ENCODE measurements at places on chromosomes 3 and 15.

- no peak for DNase-seq
Measured at GRCh38 chr3:168889666-168890065, 773.8 kb downstream of the MECOM start.

DNA sequence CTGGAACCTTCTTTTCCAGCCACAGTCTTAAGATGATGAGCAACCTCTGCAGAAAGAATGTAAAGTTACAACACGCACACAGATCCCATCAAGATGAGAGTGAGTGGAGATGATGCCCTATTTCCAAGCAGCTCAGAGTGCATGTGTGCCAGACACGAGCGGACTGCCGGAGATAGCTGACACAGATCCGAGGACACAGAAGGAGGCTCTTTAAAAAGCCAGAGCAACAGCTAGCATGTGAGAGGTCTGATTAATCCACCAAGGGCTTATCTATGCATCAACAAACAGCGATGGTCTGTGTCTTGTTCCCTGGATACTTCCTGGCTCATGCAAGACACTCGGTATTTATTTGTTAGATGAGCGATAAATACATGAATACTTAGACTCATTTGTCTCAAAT is 128.6 kb upstream of the DLG1 start:
- no peak for DNase-seq

DNA sequence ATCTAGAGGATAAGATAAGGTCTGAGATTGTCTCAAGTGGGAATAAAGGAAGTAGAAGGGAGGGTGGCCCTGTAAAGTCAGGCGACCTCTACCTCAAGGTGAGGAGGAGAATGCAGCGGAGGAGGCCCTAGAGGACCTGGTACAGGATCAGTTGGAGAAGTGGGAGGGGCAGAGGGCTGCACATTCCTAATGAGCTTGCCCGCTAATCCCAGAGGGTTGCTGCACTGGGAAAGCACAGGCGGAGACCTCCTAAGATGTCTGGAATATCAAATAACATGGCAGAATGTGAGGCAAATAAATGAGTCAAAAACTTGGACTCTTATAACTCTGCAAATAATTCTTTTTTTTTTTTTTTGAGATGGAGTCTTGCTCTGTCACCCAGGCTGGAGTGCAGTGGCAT is 30.2 kb upstream of the VPS8 start:
- DNase-seq: no peak

GRCh38 chr3:32888739-32889138 is 62.7 kb upstream of the CCR4 start:
- no peak for DNase-seq

GRCh38 chr3:16513141-16514020 is at the start of gene RFTN1:
TSS of gene RFTN1 (minus strand) at chr3:16513699. CDS start at chr3:16493869, 19,830 bp downstream.
- DNase-seq: peak; percentile 66

DNA sequence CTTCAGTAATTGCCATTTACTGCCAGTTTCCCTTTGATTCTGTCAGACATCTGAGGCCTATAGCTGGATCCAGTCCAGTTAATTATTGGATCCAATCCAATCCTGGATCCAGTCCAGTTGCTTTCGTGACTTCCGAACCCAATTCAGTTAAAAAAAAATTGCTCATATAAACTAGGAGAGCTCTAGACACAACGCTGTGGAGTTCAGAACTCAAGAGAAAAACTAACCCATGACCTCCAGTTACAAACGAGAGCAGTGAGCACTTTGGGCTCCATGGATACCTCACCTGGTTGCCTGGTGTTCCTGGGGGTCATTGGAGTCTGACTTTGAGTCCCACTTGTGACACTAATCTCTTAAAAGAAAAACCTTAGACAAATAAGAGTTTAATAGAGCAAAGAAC is 269.8 kb downstream of the THSD4 start:
- no peak for DNase-seq

DNA sequence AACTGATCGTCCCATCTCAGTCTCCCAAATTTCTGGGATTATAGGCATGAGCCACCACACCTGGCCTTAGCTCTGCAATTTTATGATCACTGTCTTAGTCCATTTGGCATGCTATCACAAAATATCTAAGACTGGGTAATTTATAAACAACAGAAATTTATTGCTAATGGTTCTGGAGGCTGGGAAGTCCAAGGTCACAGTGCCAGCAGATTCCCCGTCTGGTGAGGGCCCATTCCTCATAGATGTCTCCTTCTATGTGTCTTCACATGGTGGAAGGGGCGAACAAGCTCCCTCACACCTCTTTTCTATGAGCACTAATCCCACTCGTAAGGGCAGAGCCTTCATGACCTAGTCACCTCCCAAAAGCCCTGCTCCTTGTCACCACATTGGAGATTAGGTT is 55.3 kb upstream of the KIF23 start:
- no peak for DNase-seq

DNA sequence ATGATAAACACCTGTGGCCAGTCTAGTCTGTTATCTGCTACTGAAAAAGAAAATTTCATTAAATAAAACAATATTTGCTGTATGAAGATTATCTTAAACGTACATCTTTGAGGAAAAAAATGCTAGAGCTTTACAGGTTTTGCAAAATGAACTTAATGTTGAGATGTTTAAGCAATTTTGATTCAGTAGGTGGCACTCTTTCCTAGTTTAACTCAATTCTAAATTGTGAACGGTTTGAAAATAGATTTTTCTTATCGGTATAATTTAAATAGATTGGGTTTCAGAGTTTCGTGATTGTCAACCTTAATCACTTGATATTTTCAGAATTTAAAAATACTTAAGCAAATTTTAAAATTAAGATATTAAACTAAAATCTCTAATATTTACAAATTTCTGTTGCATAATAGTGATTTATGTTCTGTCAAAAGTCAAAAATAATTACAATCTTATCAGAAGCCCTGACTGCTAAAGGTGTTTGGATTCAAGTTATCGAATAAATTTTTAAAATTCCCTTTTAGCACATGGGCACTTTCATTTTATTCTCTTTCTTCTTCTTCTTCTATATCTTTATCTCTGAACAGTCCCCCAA is 7.0 kb upstream of the RNF111 start:
- peak; percentile 62 for DNase-seq

GRCh38 chr15:81106560-81106959 is 27.5 kb upstream of the CFAP161 start:
- peak; percentile 61 for DNase-seq

DNA sequence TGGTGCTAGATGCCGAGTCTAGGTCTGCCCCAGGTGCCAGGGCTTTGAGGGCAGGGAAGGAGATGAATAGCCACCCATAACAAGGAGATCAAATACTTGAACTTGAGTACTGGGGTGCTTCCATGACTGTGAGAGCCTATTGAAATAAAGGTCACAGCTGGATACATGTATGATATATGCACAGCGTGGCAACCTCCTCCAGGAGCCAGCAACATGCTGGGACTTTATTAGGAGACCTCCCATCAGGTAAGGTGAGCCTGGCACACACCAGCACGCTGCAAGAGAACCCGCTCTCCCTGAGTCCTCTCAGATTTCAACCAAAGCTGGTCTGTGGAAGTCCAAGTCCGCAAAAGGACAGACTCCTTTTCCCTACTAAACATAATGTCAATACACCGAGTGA is 10.5 kb upstream of the HES1 start:
- no peak for DNase-seq

DNA sequence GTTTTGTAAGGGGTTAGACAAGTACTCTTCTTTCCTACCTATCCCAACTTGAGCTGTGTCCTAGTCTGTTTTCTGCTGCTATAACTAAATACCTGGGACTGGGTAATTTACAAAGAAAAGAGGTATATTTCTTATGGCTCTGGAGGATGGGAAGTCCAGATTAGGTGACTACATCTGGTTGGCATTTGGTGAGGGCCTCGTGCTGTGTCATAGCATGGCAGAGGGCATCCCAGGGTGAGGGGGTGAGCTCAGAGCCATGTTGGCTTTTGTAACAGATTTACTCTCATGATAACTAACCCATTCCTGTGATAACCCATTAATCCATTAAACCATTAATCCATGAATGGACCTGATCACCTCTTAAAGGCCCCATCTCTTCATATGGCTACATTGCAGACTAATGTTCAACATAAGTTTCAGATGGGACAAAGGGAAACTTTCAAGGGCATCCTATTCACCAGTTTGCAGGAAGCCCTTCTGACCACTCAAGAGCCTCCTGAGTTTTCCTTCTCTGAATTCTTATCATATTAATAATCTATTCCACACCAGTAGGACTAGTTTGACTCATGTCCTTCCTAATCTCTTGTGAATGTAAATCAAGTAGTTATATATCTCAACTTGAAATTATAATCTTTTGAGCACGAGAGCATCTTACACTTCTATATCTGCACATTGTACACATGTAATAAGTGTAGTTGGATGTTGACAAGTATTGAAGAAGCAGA is 185.7 kb upstream of the ZPLD1 start:
- DNase-seq: no peak

- DNase-seq: no peak
Measured at GRCh38 chr3:51522273-51522962, 16.1 kb upstream of the RAD54L2 start.

DNA sequence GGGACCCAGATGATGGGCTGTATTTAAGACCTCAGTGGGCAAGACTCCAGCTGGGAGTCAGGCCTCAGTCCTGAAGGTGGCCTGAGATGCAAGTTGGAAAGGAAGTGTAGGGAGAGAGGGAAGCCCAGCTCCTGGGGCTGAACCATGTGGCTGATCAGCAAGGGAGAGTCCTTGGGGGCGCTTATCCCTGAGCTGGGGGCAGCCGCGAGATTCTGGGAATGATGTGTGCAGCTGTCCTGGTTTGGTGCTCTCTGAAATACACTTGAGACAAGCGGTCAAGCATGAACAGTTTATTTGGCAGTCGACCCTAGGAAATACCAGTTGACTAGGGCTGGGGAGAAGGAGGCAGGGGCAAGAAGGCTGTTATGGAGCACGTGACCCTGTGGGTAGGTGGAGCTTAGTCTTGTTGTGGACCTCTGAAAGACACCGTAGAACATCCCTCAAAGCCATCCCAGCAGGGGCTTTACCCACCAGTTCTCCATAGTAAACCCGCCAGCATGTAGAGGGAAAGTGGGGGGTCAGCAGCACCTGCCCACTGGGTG is 41.8 kb upstream of the SLC6A11 start:
- DNase-seq: no peak

- no peak for DNase-seq
Measured at GRCh38 chr15:93942269-93942694, 289.1 kb upstream of the MCTP2 start.

GRCh38 chr3:114285648-114286230 is 8.1 kb upstream of the TIGIT start:
- DNase-seq: no peak

GRCh38 chr3:150790629-150791028 is 27.7 kb upstream of the SIAH2 start:
- no peak for DNase-seq

DNA sequence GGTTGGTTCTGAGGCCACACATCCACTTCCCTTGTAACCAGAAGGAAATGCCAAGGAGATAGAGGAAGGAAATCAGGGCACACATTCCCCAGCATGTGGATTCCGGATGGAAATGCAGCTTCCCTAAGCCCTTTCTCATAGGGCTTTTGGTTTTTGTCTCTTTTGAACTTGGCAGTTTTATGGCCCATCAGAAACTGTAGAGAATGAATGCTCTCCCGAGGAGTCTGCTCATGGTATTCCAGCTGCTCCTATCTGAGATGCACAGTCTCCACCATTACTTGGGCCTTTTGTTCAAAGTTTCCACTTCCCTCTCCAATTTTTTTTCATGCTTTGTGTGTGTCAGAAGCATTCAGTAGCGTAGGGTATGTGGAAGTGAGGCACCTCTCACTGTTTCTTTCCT is 21.2 kb downstream of the XYLB start:
- DNase-seq: no peak

GRCh38 chr15:60523056-60523455 is 44.1 kb upstream of the ICE2 start:
- DNase-seq: no peak

DNA sequence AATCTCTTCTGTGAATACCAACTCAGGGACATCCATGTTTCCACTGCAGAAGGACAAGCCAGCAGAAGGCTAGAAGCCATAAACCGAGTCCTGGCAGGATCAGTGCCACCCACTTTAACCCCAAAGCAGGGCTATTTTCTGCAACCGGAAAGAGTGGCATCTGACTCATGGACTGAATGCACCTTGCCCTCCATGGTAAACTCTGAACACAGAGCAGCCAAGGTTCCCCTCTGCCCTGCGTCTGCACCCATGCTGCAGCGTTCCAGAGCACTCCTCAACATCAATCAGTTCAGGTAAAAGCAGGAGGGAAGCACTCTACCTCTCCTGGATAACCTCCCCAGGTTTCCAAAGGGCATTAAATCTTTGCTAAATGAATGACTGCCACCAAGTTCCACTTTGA is 801 bp upstream of the NGRN start:
- DNase-seq: peak; percentile 14

DNA sequence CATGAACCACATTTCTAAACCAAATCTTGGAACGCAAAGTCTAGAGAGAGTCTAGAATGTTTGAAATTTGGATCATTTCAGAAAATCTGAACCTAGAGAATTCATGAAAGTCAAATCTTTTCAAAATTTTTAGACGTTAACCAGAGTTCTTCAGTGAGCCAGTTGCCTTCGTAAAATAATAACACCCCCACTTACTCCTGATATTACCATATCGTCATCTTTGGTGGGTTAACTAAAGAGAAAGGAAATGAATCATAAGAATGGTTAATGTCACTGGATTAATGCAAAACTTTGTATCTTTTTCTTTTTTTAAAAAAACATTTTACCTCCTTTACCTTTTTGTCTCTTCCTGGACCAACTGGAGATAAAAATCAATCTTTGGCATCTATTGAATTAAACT is 1.2 kb upstream of the ZBED2 start:
- no peak for DNase-seq

GRCh38 chr3:146431240-146431639 is 38.1 kb downstream of the PLSCR2 start:
- no peak for DNase-seq

GRCh38 chr3:184334470-184335158 is 2.8 kb upstream of the FAM131A start:
- DNase-seq: no peak

- no peak for DNase-seq
Measured at GRCh38 chr3:46955157-46955556, 21.4 kb downstream of the CCDC12 start.

GRCh38 chr3:193779933-193780332 is 186.9 kb downstream of the OPA1 start:
- DNase-seq: no peak

DNA sequence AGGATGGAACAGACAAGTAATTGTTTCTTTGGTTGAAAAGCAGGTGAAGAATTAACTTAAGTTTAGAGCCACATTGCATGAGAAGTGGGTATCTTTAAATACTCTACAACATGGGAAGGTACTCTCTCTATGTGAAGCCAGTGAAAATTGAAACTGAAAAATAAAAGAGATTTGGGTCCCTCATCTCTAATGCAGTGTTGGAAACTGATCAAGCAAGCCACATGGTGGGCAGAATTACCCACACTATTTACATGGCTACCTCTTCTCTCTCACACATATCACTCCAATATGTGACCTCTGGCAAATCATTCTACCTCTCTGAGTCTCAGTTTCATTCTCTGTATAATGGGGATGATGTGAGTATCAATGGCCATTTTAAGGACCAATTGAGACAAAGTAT is 339.0 kb downstream of the IL5RA start:
- DNase-seq: no peak

GRCh38 chr15:38474155-38474757 is 20.3 kb downstream of the FAM98B start:
- DNase-seq: peak; percentile 62

GRCh38 chr15:35693886-35694285 is 147.9 kb upstream of the DPH6 start:
- DNase-seq: no peak

Data from AML-193 (cell line).